ENCODE measurements at places on chromosomes 11 and 22. TPM values are rescaled to one million over a fixed set of nuclear protein-coding genes. Genes with fewer than 3 reads are reported as not detected.
A peak's percentile ranks its signal among the peaks of the same experiment; 100 is the strongest.

GRCh38 chr11:120137611-120138521, at the start of gene TRIM29:
Gene TRIM29, minus strand, starts transcription at chr11:120138113. Its CDS starts 82 bp downstream, at chr11:120138031.
- no peak for DNase-seq

GRCh38 chr11:34006876-34007275, 44.7 kb upstream of the CAPRIN1 start:
- DNase-seq: no peak

FDXACB1 gene
- 5.8 TPM for total RNA-seq

DNA sequence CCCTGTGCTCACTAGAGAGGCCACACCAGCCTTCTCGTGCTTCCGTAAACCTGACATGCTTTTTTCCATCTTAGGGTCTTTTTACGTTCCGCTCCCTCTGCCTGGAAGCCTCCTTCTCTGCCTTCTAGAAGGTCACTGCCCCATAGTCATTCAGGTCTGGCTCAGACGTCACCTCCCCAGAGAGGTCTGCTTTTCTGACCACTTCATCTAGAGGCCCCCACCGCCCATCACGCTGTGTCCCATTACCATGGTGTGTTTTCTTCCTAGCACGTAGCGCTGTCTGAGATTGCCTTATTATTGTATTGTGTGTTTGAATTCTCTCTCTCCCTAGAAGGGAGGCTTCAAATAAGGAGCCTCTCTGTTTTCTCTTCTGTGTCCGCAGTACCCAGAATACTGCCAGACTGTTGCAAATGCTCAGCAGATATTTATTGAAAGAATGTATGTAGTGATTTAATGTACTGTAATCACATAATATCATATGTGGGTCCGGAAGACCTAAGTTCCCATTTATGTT, 10.0 kb downstream of the TAB1 start:
- DNase-seq: no peak

DNA sequence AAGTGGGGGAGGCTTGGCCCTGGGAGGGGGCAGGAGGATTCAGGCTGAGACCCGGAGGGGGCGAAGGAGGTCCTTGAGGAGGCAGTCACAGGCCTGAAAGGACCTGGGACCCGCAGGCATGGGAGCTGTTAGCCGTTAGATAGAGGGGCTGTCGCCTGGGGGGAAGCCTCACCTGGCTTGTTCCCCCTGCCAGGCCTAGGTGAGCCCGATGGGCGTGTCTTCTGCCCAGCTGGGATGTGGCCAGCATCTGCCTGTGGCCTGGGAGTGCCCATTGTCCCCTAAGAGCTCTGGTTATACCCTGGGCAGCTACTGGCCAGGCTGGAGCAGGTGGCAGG, 1.8 kb upstream of the DUSP8 start:
- no peak for DNase-seq

OR4C46 gene
- total RNA-seq: not detected

LMO2 gene
- total RNA-seq: 2.0 TPM

- no peak for DNase-seq
These were observed 2.1 kb downstream of the HBB start for GRCh38 chr11:5224538-5225479.

DNA sequence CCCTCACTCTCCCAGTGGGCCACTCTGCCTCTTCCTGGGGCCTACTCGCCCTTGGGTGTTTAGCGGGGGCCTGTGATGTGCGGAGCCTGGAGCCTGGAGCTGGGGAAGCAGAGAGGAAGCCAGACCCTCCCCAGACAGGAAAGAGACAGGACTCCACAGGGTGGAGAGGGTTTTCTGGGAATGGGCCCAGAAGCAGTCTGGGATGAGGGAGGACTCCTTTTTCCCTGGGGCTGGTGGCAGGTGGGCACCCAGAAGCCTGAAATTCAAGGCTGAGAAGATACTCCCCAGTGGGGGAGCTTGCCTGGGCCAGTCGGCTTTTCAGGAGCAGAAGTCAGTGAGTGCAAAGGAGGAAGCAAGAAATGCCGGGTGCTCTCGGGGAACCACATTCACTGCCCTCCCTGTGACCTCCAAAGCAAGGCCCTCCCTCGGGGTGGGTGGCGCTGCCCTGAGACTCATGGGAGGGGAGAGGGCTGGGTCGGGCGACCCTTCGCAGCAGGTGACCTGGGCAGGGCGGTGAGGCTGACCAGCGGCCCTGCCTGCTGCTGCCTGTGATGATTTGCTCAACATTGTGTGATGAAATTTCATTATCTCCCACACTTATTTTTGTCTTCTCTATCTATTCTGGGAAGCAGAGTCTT, 1377.4 kb downstream of the BRD1 start:
- DNase-seq: no peak

- DNase-seq: peak; percentile 40
These were observed 6.2 kb downstream of the PICALM start for GRCh38 chr11:86062719-86063118.

- no peak for DNase-seq
These were observed 146.2 kb upstream of the RASSF10 start for GRCh38 chr11:12862696-12863469.

DNA sequence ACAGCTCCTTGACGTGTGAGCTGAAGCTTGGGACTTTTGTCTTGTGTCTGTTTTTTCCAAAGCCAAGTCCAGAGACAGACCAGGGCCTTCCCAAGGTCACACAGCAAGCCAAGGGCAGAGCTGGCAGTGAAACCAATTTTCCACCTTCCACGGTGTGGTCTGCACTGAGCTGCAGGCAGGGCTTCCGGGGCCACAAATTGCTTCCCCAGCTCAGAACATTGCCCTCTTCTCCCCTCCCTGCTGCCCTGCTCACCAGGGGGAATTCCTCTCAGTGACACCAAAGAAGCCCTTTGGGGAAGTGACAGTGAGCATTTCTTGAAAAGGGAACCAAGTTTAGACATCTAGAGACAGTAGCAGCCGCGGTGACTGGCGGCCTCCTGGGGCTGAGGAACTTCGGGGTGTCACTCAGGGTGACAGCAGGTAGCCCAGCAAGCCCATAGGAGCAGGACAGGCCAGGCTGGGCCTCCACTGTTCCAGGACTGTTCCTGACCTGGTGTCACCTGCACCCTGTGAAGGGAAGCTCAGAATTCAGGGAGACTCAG, 9.2 kb downstream of the FXYD2 start:
- DNase-seq: peak; percentile 83

CHADL gene
- total RNA-seq: not detected

DNA sequence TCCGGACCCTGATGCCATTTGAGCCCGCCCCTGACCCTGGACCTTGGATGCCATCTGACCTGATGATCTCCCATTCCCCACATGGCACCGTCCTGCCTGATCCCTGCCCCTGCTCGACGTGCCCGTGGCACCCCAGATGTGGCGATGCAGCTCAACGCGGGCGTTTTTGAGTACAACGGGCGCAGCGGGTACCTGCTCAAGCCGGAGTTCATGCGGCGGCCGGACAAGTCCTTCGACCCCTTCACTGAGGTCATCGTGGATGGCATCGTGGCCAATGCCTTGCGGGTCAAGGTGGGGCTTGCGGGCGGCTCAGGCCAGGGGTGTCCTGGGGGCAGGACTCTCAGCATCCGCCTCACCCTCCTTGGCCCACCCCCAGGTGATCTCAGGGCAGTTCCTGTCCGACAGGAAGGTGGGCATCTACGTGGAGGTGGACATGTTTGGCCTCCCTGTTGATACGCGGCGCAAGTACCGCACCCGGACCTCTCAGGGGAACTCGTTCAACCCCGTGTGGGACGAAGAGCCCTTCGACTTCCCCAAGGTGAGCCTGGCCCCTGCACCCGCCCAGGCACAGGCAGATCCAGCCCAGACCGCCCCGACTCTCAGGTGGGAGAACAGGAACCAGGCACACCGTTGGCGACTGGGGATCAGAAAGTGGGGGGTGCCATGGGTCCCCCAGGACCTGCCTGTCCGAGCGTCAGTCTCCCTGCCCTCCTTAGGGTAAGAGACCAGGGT, 11.1 kb downstream of the PLCB3 start:
- no peak for DNase-seq

- no peak for DNase-seq
These were observed 8.7 kb downstream of the PCSK7 start for GRCh38 chr11:117222991-117223740.

DNA sequence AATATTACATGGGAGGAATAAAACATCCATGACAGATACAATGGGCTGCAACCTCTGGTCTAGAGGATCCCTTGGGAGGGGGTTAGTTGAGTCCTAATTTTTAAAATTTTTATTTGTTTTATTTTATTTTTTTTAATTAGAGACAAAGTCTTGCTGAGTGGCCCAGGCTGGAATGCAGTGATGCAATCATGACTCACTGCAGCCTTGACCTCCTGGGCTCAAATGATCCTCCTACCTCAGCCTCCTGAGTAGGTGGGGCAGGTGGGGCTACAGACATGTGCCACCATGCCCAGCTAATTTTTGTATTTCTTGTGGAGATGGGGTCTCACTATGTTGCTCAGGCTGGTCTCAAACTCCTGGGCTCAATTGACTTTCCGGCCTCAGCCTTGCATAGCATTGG, 43.1 kb downstream of the FDX1 start:
- no peak for DNase-seq

C11orf16 gene
- not detected for total RNA-seq

PDGFD gene
- total RNA-seq: 6.0 TPM

- DNase-seq: peak; percentile 38
These were observed 11.8 kb downstream of the TMEM184B start for GRCh38 chr22:38260761-38261681.

DNA sequence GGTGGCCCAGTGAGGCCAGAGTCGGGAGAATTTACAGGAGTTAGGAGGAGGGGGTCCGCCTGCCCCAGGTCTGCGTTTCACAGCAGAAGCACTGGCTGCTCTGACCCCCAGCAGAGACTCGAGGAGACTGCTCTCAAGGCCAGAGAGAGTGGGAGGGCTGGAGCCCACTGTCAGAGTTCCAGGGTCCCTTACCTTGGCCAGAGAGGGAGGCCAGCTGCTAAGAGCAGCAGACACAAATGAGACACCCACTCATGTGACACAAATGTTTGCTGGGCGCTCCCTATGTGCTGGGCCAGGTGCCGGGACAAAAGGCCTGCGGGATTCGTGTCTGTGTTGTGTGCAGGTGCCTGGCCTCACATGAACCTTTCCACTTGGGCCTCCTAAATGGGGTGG, 2.8 kb upstream of the TNFRSF13C start:
- DNase-seq: peak; percentile 63

BARX2 gene
- 0.23 TPM for total RNA-seq

GRCh38 chr11:69657456-69657910, 16.5 kb downstream of the CCND1 start:
- no peak for DNase-seq

NPTXR gene
- total RNA-seq: 0.11 TPM

GRCh38 chr11:126347751-126348668, 7.5 kb upstream of the ST3GAL4 start:
- DNase-seq: no peak

SUSD2 gene
- total RNA-seq: 0.39 TPM

- DNase-seq: no peak
These were observed 31.7 kb downstream of the OR8B12 start for GRCh38 chr11:124511745-124512144.

DNA sequence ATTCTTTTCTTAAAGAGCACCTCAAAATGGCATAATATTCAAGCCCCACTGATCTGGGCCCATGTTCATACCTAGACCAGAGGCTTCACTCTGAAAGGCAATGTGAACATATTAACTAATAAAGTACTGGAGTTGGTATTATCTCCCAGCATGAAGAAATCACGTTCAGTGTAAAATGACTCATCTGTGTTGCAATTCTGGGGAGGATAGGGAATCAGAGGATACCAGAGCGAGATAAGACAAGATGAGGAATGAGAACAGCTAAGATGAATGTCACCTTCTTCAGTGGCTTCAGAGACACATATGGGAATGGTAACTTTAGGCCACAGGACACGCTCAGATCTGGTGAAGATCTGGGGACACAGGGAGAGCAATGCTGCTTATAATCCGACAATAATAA, 121.1 kb downstream of the NTM start:
- no peak for DNase-seq

GRCh38 chr22:21032868-21033688, 717 bp upstream of the SLC7A4 start:
- no peak for DNase-seq

GAL3ST3 gene
- not detected for total RNA-seq

B3GAT1 gene
- total RNA-seq: not detected

GRCh38 chr11:48006301-48006992, 26.1 kb downstream of the PTPRJ start:
- no peak for DNase-seq

DNA sequence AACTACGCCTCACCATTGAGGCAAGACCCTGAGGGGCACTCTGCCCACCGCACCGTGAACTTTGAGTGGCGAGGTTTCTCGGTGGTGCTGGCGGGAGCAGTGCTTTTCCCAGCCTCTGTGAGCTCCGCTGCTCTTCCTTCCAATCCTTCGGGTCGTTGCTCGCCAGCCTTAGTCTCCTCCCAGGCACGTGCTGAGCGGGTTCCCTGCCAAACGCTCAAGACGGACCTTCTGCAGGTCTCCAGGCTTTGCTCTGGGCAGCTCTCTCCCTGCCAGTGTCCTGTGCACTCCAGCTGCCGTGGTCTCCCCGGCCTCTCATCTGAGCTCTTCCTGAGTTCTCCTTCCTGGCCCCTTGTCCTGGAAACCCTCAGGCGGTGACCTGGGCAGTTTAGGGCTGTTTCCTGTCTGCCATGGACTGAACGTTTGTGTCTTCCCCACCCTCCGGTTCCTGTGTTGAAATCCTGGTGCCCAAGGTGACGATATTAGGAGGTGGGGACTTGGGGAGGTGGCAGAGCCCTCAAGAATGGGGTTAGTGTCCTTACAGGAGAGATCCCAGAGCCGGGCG, 11.2 kb upstream of the MUC6 start:
- DNase-seq: no peak

DNA sequence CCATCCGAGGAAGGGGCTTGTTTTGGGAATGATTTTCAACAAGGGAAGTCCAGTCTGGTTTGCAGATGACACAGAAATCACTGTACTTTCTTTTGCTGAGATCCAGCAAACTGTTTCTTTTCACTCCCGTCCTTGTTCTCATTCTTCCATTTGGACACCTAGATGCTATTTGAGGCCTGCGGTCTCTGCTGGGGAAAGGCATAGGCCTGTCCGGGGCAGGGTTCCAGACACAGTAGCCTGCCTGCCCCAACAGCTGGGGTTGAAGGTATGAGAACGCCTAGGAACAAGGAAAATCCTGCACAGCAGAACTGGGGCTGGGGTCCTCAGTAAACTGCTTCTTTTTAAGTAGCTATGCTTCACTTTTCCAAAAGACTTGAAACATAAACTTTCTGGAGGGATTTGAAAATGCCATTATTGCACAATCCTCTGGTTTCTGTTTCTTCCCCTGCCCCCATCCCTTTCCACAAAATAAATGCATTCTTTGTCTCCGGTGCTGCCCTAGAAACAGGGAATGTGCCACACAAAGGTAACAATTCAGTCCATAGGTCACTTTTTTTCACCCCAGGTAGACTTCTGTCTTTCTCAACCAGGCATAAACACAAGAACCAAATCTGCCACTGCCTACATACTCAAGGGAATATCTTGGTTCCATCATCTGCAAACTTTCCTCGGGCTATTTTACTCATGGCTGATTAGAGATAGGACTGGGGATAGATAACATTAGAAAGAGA, 174.8 kb upstream of the MTMR2 start:
- DNase-seq: no peak
